CMK (cell line): ENCODE measurements at places on chromosomes 2 and 18.

- DNase-seq: no peak
These were observed 42.0 kb downstream of the CCDC148 start for GRCh38 chr2:158414538-158414937.

DNA sequence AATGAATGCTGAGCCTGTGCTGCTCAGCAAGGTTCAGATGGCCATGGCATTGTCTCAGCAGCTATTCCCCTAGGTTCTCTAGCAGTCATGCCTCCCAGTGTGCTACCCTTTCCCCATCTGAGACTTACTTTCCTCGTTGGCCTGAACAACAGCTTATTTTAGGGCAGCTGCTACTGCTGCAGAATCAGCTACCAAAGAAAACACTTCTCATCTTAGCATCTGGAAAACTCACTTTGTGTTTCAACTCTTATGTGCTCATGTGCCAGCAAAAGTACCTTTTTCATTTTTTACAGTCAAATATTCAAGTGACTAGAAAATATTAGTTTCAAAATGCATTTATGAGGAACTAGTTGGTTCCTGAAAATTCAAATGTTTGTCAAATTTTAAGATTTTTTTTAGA is 60.4 kb upstream of the ZNF397 start:
- no peak for DNase-seq

- DNase-seq: no peak
These were observed 881.0 kb upstream of the CHAC2 start for GRCh38 chr2:52886556-52886955.

DNA sequence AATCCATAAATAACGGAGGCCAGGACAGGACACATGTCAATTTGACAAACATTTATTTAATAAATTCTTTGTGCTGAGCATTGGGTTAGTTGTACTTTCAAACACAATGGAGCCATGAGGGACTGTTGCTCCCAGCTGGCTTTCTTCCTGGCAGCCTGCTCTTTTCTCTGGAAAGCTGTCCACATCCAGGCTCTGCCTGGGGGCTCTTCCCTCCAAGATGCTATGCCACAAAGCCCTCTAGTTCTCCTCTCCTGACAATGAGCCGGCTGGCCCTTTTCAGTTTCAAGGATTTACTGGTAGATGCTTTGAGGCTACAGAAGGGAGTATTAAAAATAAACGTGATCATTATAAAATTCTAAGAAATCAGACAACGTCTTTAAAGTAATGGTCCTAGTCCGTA is 44.1 kb upstream of the SLC14A2 start:
- no peak for DNase-seq

- DNase-seq: no peak
These were observed 5.9 kb downstream of the GYPC start for GRCh38 chr2:126661702-126662500.

GRCh38 chr2:186748354-186748753 is 54.5 kb downstream of the FAM171B start:
- peak; percentile 78 for DNase-seq

GRCh38 chr2:76427452-76427851 is 716.7 kb upstream of the GCFC2 start:
- DNase-seq: no peak

DNA sequence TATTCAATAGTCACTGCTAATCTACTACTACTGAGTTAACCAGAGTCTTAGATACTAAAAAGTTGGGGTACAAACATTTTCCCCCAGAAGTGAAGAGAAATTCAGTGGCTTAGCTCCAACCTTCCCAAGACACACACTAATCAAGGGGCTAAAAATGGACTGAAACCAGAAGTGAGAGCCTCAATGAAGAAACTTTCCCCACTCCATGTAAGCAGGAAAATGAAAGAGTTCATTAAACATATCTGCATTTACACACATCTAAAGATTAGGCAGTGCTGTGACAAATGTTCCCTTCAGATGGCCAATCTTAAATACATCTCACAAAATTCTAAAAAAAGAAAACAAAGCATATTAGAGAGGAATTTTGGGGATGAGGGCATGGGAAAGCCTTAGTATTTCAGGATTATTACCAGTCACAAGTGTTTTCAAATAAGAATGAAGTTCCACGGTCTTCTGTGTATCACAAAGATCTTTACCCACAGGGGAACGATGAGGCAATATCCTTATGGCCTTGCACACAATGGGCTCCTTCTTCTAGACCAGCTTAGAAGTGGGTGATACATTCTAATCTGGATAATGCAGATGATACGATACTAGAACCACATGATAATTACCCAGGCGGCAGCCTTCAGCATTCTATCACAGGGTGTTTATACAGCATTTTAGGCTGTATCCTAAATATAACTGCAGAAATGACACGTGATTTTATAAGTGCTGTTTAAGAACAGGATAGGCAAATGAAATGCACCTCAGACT is 17.1 kb downstream of the ANKRD44 start:
- DNase-seq: no peak

DNA sequence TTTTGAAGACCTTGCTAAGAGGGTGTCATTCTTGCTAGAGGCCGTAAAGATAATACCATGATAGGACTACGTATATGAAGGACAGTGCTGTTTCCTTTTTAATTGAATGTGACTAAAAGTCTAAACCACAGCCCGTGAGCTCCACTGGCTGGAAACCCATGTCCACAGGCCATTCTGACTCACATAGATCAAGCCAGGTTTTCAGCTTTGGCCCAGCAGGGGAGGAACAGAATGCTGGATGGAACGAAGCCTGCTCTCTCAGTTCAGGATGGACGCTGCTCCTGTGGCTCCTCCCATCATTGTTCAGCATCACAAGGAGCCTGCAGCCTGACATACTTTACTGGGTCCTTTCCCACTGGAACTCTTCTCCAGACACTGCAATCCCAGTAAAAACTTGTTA is 47.6 kb downstream of the ALPK2 start:
- no peak for DNase-seq

- DNase-seq: no peak
These were observed 97.7 kb upstream of the CTDP1 start for GRCh38 chr18:79581911-79582310.

DNA sequence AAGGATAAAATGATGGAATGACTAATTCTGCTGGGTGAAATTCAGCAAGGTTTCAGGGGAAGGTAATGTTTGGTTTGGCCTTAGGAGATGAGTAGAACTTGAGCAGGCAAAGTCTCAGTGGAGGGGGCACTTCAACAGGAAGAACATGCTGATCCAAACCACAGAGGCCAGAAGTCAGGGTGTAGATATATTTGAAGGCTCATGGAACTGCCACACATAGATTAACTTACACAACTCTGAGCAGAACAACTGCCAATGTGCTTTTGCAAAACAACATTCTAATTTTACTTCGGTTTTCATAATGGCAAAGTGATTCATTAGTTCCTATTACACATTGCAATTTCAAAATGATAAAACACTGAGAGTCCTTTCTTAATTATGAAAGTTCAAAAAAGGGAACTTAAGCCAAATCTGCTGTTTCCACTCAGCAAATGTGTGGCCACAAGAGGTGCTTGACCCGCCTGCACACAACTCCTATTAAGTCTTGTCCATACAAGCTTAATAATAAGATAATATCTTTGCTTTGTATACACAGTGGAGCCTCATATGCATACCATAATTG is 284.8 kb downstream of the MREG start:
- DNase-seq: no peak

DNA sequence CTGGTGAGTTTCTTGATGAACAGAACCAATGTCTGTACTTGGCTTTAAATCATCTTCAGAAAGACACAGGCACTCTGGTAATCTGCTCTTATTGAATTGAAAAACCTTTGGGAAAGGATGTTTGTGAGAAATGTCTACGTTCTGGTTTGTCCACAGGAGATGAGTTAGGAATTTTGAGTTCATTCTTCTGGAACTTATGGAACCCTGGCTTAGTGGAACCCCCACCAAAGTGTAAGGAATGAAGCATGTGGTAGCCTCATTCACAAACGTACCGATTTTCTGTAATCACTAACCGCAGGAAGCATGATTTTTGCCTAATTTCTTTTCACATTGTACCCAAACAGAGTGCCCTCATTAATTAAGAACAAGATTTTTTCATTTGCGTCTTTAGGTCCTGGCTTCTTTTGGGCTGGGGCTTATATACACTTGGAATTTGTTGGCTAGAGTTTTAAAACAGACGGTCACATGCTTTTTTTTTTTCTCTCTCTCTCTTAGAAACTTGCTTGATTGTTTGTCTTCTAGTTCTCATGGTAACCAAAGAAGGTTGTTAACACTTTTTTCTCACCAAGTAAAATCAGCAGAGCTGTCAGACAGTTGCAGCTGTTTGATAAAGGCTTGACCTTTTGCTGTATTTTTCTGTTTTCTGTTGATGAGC is 314.1 kb upstream of the THUMPD2 start:
- no peak for DNase-seq

- no peak for DNase-seq
These were observed 12.5 kb downstream of the NPC1 start for GRCh38 chr18:23573626-23574431.

DNA sequence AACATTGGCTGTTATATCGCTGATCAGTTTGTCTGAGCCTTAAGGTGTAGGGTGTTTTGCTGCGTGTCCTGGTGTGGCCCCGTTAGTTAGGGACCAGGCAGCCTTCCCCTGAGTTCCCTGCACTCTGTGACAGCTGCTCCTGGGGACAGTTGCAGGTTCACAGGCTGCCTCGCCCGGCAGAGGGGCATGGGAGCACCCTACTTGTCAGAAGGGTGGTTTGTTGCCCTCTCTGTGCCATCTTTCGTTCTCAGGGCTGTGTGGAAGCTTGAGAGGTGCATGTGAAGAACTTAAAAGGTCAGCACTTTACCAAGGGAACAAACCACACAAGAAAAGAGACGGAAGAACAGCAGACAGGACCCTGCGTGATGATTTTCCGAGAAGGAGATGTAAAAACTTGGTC is 159.6 kb downstream of the LDLRAD4 start:
- DNase-seq: no peak

GRCh38 chr2:169662744-169663143 is 31.5 kb downstream of the CFAP210 start:
- peak; percentile 77 for DNase-seq

DNA sequence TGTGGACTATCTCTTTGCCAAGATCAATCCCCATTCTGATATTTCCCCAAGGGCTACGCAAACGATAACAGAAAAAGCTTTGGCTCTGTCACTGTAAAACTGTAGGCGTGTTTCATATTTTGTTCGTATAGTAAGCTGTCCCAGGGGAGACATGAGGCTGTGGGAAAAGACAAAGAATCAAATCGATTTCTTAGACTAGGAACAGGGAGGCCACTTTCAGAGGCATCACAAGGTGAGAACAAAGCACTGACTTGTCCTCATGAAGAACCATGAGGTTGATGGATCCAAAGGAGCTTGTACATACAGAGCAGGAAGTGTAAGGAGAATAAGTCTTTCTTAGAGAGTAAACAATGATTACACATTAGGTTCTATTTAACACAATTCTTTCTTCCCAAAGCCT is 255.7 kb downstream of the HNMT start:
- DNase-seq: no peak

DNA sequence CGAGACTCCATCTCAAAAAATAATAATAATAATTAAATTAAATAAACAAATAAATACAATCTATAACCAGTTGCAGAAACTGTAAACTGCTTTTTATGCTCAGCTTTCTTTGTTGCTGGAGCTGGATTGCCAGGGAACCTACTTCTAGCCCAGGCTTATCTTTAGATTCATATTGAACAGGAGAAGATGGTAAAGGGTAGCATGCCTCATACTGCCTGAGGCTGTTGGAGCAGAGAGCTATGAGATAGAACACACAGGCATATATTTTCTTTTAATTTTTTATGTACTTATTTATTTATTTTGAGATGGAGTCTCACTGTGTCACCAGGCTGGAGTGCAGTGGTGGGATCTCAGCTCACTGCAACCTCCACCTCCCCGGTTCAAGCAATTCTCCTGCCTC is 28.7 kb upstream of the EML4 start:
- no peak for DNase-seq

DNA sequence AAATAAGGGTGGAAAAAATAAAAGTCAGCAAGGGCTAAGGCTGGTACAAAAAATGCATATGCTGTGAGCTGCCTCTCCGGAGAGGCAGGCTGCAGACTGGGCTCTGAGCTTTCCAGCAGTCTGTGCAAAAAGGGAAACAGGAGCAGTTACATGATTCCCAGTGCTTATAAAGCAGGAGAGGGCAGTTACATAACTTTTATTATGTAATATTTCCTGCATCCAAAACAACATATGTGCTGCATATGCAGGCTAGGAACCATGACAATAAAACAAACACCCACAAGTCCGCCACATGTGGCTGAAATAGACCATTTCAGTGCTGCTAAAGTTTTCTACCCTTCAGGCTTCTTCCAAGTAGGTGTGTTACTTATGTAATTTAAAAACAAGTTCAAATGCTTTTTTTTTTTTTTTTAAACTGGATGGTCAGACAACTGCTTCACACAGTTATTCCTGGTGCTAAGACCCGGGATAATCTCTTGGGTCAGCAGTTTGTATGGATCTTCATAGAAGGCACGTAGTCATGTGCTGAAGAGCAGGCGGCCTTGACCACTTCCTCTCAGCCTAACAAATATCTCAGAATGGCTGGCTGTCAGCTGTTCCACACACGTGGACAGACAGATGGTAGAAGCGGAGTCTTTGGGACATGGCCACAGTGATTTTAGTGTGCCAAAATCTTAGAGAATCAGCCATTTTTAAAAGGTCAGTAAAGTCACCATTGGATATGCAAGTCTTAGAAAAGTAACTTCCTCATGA is 43.5 kb downstream of the ARMC9 start:
- no peak for DNase-seq
